ENCODE measurements at places on chromosomes 12 and 14.

- DNase-seq, result peak; percentile 39
Measured at GRCh38 chr14:23881282-23881681, 72.3 kb upstream of the DHRS4 start.

DNA sequence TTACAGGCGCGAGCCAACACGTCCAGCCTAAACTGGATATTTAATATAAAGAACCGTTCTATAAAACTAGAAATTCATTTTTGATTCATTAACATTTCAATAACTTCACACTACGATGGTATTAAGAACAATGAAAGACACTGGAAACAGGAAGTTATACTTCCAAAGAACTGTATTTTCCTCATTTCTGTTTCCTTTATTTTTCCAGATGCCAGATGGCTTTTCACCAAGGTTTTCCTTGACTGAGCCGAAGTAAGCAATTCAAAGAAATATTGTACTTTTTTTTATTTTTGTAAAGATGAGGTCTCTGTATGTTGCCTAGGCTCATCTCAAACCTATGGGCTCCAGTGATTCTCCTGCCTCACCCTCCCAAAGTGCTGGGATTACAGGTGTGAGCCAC lies 28.2 kb downstream of the EEA1 start:
- no peak for DNase-seq

DNA sequence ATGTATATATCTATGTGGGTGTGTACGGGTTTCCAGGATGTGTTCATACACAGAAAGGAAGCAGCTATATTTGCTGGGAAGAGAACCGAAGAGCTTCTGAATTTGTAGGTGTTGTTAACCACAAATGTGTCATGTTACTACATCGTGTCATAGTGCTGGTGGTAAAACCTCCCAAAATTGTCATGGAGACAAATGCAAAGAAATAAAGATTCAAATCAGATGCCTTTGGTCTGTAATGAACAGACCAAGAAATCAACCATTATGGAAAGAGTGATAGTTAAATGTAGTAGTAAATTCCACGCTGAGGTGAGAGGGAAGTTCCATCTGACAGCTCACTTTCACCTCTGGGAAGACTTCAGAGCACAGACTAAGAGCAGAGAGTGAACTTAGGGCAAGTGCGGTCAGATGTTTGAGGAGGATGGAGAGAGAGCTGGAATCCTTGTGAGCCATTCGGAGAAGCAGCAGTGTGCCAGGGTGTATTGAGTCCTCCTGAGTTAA lies 487.5 kb downstream of the TMEM121 start:
- DNase-seq, result no peak

DNA sequence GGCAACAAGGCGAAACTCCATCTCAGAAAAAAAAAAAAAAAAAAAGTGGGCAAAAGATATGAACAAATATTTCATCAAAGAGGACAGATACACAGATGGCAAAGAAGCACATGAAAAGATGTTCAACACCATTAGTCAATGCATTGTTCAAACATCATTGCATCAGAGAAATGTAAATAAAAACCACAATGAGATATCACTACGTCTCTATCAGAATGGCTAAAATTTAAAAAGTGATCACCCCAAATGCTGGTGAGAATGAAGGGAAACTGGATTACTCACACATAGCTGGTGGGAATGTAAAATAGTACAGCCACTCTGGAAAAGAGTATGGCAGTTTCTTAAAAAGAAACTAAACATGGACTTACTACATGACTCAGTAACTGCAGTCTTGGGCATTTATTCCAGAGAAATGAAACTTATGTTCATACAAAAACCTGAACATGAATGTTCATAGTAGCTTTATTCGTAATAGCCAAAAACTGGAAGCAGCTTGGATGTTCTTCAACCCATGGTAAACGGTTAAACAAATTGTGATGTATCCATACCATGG lies 3.6 kb downstream of the L2HGDH start:
- DNase-seq, result no peak

GRCh38 chr12:55718624-55719275 lies 1.4 kb upstream of the RDH5 start:
- DNase-seq, result no peak

DNA sequence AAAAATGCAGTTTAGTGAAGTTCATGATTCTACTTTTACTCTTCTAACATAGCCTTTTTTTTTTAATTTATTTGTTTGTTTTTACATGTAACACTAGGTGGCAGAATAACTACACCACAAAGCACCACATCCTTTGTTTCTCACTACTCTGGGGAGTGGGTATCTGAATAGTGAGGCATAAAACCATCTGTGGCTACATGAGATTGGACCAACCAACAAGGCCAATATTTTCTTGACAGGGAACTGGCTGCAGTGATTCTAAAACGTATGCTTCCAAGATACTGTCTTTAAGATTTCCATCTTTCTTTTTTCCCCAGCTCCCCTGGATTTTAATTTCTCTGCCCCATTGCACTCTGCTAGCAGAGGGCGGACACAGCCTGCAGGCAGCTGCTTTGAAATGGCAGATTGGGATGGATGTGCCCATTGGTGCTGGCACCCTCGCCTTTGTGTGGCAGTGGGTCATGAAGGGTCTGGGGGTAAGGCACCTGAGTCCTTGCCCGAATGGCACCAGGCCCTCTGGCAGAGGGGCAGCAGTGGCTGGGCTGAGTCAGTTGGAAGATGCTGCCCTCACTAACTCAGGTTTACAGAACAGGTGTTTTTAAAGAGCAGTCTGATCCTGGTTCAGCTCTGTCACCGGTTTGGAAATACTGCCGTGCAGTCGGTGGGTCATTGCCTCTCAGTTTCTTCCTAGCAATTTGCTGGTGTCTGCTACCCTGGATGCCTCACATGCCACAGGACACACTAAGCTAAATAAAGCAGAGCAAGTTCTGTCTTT lies 429.1 kb downstream of the RAD51B start:
- peak; percentile 74 for DNase-seq

- DNase-seq, result peak; percentile 48
Measured at GRCh38 chr14:66944872-66945271, 244.4 kb upstream of the GARIN2 start.

DNA sequence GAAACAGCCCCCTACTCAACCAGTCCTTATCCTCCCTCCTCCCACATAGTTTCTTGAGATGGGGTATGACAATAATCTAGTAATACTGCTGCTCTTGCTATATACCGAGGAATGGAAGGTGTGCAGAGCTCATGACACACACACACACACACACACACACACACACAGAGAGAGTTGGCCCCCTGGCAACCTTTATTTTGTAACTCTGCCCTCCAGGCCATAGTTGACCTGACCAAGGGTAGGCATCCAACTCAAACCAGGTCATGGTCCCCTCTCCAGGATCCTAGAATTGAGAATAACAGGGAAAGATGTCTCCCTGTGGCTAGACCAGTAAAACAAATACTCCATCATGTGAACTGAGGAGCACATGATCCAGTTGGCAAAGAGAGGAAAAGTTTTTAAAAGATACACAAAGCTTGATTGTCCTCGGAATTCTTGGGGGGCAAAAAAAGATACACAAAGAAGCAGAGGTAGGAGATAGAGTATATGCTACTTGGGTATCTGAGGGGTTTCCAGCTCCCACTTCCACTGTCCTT lies 11.3 kb downstream of the ERO1A start:
- DNase-seq, result no peak

DNA sequence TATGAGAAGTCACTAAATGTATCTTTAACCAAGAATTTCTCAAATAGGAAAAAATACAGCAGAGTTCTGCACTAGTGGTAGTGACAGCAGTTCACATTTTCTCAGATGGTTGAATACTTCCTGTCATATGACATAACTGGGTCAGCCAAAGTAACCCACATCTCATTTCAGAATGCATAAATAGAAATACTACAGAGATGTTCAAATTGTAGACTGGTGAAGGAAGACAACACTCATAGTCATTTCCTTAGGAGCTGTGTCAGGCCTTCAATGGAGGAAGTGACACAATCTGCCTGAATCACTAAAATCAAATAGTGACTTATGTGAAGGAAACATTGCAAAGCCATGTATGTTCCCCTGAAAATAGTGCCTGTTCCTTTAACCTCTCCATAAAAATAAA lies 32.4 kb downstream of the FERMT2 start:
- peak; percentile 56 for DNase-seq

GRCh38 chr12:94595152-94595551 lies 55.2 kb downstream of the TMCC3 start:
- peak; percentile 42 for DNase-seq

DNA sequence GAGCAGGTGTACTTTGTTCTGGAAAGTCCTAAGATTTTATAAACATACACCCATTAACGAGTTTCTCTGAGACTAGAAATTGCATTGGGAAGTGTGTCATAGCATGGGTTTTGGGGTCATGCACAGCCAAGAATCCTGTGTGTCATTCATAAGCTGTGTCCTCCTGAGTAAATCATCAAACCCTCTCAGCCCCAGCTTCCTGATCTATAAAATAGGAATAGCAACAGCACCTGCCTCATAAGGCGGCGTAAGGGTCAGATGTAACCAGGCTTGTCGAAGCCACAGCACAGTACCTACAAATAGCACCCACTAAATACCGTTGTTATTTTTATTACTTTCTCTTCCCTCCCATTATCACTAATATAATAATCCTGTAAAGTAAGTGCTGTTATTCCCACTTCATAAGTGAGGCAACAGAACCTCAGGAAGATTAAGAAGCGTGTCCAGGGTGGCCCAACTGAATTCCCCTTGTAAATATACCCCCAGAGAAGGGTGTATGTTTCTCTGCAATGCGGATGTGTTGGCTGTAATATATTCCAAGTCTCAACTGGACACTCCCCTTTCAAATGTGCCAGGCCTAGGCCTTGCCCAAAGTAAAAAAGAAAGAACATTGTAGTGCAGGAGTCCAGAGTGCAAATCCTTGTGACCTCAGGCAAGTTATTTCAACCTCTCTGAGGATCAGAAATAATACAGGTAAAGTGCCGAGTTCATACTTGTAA lies 188.3 kb upstream of the BCL2L14 start:
- DNase-seq, result no peak

DNA sequence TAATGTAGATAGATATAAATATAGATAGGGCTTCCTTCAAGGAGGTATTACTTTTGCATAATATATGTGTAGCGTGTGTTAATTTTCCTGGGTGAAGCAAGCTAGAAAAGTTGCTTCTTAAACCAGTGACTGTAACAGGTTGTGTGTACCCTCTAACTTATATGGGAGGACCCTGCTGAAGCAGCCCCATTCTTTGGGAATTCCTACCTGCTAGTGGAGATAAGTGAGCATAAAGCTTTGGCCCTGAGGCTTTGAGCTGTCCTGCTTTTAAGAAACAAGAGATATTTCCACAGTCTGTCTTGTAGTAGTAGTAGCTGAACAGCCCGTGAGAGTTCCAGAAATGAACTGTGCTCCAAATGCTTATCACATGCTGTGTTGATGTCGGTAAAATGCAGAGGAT lies 8.6 kb downstream of the RMST start:
- no peak for DNase-seq

DNA sequence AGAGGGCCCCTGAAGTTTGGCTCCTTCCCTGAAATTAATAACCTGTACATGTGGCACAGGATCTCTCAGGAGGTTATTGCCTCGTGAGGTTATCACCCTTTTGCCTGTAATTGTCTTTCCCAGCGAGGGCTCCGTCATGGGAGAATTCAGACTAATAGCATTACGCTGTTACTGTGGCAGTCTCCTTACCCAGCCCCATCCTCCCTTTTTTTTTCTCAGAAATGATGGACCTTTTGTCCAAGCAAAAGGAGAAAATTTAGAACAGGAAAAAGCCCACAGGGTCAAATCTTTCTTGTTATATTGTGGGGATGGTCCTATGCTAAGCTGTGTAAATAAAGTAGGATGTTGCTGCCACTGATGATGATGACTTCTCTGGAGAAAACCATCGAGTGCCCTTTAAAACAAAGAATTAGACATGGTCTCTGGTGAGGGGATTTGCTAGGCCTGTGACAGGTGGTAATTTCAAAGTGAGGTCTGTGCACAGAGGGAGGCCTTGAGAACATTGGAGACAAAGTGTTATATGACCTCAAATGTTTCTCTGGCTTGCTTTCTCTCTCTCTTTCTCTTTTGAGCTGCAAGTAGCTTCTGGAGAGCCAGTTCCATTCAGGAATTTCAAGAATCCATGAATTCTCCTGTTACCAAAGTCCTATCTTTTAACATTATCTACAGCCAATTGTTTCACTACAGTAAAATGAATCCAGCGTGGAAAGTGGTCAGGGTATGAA lies 357.2 kb downstream of the BMP4 start:
- peak; percentile 16 for DNase-seq

GRCh38 chr14:76701981-76702380 lies 59.3 kb upstream of the VASH1 start:
- no peak for DNase-seq

DNA sequence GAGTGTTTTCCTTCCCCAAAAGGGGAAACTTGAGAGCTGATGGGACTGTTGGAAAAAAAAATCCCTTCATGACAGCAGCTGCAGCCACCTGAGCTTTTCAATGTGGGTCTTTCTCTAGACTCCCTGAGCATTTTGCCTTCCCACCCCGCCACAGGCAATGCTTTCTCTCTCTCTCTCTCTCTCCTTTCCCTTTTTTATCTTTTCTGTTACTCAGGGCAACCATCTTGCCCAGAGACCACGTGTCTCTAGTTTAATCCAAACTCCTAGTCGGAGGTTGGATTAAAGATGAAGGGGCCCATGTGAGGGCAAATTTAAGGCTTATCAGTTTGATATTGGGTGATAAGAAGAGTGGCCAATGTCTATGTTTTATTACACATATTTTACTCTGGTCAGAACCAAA lies 25.9 kb upstream of the B4GALNT1 start:
- no peak for DNase-seq

DNA sequence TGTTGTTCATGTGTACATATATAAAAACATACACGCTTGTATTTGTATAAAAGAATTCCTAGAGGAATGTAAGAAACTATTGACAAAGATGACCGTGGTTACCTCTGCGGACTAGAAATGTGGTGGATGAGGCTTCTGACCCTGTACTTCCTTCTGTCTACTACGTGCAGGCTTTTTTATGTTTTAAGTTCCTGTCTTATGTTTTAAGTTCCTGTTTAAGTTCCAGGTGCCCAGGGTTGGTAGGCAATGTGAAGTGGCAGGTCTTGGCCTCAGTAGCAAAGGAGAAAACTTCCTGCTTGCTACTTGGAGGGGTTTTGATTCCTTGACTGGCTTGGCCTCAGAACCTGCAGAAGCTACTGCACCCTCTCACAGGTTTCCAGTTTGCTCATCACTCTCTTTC lies 11.6 kb downstream of the POMT2 start:
- DNase-seq, result no peak

GRCh38 chr12:70180130-70180529 lies 63.1 kb upstream of the CNOT2 start:
- no peak for DNase-seq

DNA sequence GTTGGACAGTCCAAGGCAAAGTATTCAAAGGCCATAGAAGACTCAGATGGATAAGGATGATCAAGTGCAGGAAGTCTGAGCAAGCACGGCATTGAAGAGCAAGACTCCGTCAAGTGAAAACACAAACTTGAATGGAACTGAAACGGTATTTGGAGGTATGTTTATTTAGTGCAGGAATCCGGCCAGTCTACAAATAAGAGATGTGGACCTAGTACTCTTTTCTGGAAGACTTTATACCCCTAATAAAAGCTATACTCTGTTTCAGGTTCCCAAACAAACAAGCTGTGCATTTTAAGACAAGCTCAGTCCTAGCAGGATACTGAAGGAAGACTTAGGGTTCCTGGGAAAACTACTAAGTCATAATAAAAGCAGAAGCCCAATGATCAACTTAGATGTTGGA lies 100.8 kb upstream of the NEDD1 start:
- DNase-seq, result no peak

GRCh38 chr12:89671469-89671868 lies 37.2 kb downstream of the ATP2B1 start:
- DNase-seq, result peak; percentile 90

- no peak for DNase-seq
Measured at GRCh38 chr12:26939953-26940352, 1.7 kb downstream of the FGFR1OP2 start.

All from astrocyte (in vitro differentiated cells and primary cell).